ENCODE measurements at places on chromosomes 2 and 18. TPM values are rescaled to one million over a fixed set of nuclear protein-coding genes. Genes with fewer than 3 reads are reported as not detected.
A peak's percentile ranks its signal among the peaks of the same experiment; 100 is the strongest.

GRCh38 chr2:239856620-239857285, 168.4 kb downstream of the NDUFA10 start:
- DNase-seq, result no peak

- no peak for DNase-seq
Observed at GRCh38 chr2:127646487-127647241, 711 bp downstream of the GPR17 start.

GRCh38 chr2:226649871-226650660, 149.6 kb downstream of the IRS1 start:
- no peak for DNase-seq

- DNase-seq, result no peak
Observed at GRCh38 chr2:25316101-25316500, 25.6 kb downstream of the DNMT3A start.

DNA sequence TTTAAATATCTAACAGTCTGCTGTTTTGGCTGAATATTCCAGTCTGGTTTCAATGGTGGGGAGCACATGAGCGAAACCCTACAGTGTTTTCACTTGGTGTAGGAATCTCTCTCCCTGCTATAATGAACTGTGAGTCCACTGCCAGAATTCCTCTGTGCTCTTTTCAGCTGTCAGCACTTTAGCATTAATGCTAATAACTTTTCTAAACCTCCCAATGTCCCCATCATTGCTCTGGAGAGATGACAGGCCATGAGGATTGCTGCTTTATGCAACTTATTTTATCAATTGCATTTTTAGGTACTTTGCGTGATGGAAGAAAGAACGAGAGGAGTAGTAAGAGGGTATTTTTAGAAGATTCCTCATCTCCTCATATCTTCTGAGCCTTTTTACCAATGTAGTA, 25.3 kb downstream of the STK39 start:
- DNase-seq, result no peak

GRCh38 chr2:100140582-100140981, 1.8 kb downstream of the AFF3 start:
- no peak for DNase-seq

- no peak for DNase-seq
Observed at GRCh38 chr18:24023185-24023814, 8.7 kb downstream of the TTC39C start.

DNA sequence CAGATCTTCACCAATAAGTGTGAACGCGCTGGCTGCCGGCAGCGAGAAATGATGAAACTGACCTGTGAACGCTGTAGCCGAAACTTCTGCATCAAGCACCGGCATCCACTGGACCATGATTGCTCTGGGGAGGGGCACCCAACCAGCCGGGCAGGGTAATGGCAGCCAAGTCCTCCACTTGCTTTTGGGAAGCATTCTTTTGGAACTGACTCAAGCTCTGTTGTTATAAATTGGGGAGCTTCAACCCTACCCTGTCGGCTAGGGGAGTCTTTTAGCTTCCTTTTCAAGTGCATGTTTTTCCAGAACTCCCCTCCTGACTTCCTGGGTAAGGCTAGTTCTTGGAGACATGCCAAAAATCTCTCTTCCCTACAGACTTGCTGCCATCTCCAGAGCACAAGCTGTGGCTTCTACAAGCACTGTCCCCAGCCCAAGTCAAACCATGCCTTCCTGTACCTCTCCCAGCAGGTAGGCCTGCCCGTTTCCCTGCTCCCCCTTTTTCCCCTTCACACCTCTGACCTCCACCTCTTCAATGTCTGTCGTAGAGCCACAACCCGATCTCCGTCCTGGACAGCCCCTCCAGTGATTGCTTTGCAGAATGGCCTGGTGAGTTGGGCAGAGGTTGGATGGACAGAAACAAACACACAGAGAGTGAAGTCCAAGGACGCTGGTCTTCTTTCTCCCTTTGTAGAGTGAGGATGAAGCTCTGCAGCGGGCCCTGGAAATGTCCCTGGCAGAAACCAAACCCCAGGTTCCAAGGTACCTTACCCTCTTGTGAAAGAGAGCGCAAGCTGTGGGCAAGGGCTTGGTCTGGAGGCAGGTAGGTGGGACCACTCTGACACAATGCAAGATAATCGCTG, 1.5 kb downstream of the ZFAND2B start:
- DNase-seq, result no peak

- DNase-seq, result no peak
Observed at GRCh38 chr2:96811917-96812316, 4.2 kb upstream of the CNNM3 start.

DNA sequence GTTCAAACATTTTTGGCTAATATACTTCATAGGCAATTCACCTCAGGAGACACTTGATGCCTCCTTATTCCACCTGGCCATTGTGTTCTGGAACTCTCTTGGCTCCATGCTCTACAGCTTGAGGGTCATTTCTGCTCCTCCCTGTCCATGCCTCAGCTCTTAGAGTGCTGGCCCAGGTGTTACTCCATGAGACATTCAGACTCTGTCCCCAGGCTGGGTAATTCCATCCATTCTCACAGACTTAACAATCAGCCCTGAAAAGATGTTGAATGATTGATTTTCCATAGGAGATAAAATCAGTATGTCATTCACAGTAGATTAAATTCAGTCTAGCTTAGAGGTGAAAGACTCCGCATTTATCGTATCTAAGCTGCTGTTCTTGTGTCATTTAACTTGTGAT, 168.6 kb upstream of the CWC22 start:
- no peak for DNase-seq

DNA sequence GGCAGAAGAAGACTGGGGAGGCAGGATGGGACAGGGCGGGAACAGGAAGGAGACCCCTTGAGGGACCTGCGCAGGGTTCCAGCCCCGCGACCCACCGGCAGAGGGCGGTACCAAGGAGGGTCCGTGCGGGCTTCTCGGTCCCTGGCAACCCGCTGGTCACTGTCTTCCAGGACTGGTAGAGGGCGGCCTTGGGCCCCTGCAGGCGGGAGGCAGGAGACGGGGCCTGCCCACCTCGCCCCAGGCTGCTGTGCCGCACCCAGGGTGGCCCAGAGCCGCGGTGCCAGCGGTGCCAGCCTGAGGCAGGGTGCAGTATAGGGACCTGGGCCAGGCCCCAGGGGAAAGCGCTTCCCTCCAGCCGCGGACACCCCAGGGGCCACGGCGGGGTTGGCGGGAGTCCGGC, 34.5 kb downstream of the NEURL3 start:
- peak; percentile 72 for DNase-seq

GRCh38 chr18:41881285-41881684, 73.7 kb upstream of the PIK3C3 start:
- DNase-seq, result no peak

DNA sequence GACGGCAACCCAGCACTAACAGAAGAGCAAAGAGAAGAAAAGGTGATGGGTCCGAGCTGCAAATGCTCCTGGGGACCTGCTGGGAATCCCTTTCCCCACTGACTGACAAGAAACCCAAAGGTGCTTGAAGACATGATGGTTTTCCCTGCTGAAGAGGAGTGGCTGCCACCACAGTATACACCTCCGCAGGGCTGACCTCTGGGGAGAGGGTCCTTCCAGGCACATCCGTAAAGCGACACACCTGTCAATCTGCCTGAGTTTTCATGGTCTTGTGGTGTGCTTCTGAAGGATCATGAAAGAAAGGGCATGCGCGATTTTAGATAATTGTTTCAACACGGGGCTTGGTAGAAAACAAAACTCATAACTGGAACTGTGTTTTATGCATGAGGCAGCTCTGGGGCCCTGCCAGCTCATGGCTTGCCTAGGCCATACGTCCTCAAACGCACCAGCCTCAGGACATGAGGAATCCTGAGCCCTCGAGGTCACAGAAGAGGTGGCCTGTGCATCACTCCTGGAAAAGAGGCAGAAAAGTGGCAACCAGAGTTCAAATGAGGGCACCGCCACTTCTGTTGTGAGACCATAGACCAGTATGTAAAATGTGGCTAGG, 51.8 kb downstream of the SERTAD2 start:
- no peak for DNase-seq

DNA sequence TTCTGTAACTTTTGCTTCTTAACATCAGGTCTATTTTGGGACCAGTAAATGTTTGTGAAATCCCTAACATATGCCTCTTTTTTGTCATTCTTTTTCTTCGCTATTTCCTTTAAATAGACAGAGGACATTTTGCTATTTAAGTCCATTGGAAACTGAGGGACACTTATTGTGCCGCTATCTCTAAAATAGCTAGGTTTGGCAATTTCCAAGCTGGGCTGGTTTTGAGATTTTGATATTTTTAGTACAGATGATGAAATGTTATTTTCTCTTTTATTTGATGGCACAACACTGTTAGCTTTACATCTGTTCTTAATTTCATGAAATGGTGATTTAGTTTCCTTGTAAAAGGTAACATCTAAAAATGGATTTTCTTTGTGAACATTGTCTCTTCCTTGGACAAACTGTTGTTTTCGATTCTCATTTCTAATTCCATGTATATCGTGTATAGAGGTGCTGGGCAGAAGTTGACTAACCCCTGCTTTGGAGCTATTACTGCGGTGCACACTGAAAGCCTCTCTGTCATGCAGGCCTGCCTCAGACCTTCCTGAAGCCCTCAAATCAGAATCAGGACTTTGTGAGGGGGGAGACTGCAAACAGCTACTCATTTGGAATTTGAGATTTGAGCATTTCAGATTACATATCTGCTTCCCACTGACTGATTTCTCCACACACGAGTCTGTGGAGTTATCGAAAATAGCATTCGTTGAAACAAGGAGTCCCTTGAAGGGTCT, 594 bp downstream of the RAD51AP2 start:
- no peak for DNase-seq

- no peak for DNase-seq
Observed at GRCh38 chr2:140737006-140737405, 1393.8 kb downstream of the LRP1B start.

Gene RBFA
- 20.7 TPM for total RNA-seq

Gene RNPEPL1
- 40.6 TPM for total RNA-seq

Gene TNFAIP6
- total RNA-seq, result not detected

Gene RAX
- not detected for total RNA-seq

Gene RGPD4
- total RNA-seq, result not detected

Gene GCG
- not detected for total RNA-seq
